ENCODE measurements at places on chromosomes 3 and 15.

DNA sequence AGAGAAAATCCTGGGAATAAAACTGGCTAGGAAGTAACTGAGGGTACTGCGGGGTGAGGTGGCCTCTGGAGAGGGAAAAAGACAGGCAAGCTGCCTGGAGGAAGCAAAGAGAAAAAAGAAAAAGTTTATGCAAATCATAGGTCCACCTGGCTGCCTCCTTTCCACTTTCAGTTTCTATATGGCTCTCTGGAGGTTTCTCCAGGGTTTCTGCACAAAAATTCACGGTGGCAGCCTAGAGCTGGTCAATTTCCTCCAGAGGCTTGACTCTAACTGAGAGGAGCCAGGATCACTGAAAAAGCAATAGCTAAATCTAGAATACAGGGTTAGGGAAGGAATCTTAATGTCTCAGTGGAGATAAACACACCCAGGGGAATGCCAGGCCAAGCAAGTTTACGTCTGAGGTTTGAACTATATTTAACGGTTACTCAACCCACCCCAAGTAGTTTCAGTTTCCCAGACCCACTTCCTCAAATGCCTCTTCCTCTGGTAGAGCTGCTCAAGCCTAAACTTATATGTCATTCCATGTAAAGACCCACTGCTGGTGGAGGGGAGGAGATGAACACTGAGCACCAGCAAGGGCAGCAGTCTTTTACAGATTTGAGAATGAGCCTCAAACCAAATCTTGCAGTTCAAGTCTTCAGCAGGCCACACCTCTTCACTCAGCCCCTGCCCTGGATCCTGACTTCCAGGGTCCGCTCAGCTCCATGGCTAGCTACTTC is 5.7 kb downstream of the LYSMD2 start:
- no peak for DNase-seq

- no peak for DNase-seq
Observed at GRCh38 chr3:15506571-15506970, 14.9 kb downstream of the COLQ start.

- DNase-seq: no peak
Observed at GRCh38 chr15:58980351-58980939, 7.0 kb upstream of the RNF111 start.

DNA sequence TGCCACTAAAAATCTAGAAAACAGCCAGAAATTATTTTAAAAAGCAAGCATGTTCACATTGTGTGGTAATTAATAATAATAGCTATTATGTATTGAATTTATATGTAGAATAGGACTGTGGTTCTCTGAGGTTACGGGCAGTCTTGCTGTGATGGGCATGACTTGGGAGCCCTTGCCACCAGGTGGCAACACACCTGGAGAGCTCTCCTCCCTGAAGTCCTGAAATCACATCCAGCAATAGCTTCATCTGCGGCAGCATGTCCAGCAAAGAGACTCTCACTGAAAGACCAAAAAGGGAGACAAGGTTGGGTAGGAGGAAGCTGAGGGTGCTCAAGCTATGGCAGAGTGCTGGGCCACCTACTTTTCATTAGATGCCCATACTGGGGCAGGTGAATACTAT is 206.8 kb upstream of the IL12A start:
- DNase-seq: no peak

GRCh38 chr15:38665586-38666305 is 101.1 kb upstream of the RASGRP1 start:
- DNase-seq: no peak

DNA sequence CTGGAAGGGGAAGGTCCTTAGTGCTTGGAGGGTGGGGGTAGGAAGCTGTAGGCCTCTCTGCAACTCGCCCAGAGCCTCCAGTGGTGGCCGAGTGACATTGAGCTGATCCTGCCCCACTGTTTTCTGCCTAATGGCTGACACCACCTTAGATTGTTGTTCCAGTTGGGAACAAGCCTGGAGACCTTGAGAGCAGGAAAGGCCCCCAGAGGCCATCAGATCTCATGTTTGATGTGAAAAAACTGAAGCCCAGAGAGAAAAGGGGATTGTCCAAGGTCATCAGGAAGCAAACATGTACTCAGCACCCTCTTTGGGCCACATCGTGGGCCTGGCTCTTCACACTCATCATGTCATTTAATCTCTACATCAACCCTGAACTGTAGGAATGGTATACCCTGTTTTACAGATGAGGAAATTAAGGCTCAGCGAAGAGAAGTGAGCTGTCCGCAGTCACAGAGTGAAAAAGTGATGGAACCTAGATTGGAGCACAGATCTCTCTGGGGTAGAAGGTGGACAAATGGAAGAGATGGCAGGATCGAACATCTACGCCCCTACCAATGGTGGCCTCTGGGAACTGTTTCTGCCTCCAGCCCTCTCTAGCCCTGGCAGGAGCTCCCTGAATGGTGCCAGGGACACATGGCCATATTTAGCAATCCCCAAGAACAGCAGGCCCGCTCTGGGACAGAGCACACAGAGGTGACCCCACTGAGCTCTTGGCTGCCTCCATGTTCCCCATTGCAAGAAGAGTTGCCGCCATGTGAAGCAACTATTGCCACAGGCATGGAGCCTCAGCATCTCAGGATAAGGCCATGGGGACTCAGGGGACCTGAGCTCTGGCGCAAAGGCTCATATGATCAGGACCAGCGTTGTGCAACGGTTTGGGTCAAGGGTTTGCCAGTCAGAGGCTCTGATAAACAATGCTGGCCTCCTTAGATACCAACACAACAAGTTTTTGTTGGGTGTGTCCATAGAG is 31.6 kb upstream of the TSEN2 start:
- DNase-seq: no peak

- DNase-seq: no peak
Observed at GRCh38 chr3:40451551-40451950, 5.6 kb upstream of the RPL14 start.

- no peak for DNase-seq
Observed at GRCh38 chr3:134929976-134930375, 134.9 kb downstream of the EPHB1 start.

- DNase-seq: no peak
Observed at GRCh38 chr3:15753056-15753710, 44.6 kb downstream of the ANKRD28 start.

DNA sequence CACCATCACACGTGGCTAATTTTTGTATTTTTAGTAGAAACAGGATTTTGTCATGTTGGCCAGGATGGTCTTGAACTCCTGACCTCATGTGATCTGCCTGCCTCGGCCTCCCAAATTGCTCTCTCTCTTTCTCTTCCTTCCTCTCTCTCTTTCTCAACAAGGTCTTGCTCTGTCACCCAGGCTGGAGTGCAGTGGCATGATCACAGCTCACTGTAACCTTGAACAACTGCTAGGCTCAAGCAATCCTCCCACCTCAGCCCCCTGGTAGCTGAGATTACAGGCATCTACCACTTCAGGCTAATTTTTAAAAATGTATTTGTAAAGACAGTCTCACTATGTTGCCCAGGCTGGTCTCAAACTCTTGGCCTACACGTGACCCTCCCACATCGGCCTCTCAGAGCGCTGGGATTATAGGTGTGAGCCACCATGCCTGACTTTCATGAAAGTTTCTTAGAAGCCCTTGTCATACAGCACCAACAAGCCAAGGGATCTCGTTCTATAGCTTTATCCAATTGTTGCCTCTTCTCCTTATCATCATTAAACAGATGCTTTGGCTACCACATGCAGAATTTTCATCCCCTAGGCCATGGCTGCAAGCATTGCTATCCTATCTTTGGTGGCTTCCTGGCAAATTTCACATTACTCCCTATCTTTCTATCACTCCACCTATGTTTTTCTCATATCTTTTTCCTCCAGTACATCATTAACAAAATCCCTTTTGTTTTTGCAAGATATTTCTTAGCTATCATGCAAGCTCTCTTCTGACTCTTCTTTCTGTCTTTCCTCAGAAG is 5.7 kb downstream of the CCDC32 start:
- DNase-seq: no peak

DNA sequence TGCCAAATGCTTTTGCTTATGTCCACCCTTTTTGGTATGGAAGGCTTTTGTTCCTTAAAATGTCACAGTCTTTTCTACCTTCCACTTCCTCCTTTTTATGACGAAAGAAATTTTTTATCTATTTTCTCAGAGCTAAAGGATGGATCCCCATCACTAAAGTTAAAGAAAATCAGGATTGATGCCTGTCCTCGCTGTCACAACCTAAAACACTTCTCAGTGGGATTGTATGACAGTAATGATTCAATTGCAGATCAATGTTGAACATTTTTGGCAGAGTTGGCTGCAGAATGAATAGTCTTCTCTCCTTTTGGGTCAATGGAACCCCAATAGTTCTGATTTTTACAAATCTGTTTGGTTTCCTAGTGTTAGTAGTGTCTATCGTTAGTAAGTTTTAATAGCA is 549.8 kb upstream of the ROBO2 start:
- no peak for DNase-seq

DNA sequence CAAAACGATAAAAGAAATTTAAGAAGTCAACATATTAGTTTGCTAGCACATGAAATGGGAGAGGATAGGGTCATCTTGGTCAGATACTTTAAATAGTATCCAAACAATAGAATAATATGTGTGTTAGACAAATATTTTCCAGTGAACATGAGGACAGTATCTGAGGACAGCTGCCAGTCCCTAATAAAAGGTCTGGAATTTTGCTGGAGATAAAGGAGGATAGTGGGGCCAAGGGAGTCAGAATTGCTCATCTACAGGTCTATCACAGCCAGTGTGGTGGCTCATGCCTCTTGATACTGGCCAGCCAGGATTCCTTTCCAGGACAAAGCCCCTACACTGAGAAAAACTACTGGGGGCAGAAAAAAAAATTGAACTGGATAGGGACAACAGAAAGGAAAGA is 74.0 kb downstream of the HERC1 start:
- DNase-seq: no peak

- no peak for DNase-seq
Observed at GRCh38 chr3:189058071-189058470, 113.7 kb upstream of the TPRG1 start.

DNA sequence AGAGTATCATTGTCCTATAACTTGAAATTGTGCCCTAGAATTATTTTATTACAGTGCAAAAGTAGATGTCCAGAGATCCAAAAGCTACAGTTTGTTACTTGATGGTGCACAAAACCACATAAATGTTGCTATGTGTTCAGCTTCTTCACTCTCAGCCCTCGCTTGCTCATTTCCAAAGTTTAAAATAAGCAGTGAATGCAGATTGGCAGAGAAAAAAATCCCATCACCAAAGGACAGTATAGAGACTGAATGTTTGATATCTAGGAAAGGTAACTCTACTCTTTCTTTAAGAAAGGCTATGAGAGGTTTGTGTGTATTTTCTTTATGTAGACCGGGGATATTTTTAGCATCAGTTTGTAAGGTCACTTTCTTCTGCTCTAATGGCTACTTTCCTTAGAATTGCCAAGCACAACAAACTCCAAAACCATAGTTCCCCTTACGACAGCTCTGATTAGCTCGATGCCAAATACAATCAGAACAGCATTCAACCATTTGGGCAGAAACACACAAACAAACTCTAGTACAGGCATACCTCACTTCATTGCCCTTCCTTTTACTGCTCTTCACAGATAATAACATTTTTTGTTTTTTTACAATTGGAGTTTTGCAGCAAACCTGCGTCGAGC is 164.1 kb upstream of the CCDC54 start:
- no peak for DNase-seq

GRCh38 chr3:99114565-99115291 is 213.2 kb upstream of the DCBLD2 start:
- no peak for DNase-seq

DNA sequence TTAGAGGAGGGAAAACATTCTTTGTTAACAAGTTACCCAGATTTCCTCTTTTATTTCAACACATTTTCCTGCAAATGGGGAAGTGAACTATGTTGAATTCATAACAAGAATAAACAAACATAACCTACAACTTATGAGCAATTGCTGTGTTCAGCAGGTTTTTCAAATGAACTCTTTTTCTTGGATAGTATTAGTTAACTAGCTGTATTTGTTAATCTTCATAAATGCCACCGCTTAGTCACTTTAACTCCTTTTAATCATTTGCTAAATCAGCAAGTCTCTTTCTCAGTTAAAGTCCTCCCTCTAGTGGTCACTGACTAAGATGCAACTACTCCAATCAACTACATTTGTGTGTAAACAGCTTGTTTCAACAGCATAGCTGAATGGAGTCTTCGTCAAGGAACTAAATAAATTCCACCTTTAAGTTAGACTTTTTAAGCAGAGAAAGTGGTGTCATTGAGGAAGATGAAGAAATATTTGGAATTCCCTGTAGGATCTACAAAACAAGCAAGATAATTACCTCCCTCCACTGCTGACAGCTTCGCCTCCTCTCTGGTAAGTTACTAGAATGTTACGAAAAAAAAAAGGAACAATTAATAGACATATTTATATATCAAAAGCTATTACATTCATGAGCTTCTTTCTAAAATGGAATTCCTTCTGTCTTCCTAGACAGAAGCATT is 1122.0 kb downstream of the ROBO1 start:
- DNase-seq: no peak

GRCh38 chr3:181718369-181718768 is 6.6 kb downstream of the SOX2 start:
- no peak for DNase-seq

GRCh38 chr3:84077479-84077878 is 881.3 kb upstream of the CADM2 start:
- no peak for DNase-seq

- DNase-seq: no peak
Observed at GRCh38 chr3:182692695-182693094, 100.6 kb upstream of the ATP11B start.

DNA sequence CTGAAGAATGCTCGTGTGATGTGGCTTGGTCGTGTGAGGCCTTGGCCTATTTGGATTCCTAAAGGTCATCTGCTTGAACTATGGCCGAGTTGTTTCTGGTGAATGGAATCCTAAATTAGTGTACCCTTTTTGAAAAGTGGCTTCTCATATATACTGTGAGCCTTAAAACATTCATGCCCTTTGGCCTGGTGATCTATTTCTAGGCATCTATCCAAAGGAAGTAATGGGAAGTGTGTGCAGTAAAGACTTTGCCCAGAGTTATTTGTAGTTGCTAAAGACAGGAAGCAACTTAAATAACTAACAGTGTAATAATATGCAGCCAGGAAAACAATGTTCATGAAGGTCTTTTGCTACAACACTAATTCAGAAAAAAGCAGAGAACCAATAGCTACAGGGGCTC is 3.0 kb downstream of the DGKG start:
- no peak for DNase-seq

DNA sequence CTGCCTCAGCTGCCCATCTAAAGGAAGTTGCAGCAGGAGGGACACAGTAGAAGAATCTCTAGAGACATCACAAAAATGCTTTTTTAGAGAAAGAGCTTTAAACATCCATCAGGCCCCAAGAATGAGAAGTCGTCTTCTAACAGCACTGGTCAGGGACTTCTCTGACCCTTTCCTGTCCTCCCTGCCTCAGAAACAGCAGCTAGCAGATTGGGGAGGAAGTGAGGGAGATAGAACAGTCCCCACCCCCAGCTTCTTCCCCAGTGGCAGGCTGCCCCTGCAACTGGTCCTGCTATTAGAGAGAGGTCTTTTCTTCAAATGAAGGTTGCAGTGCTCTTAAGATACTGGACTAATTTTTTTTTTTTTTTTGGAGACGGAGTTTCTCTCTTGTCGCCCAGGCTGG is 55.1 kb downstream of the PDE8A start:
- no peak for DNase-seq

- no peak for DNase-seq
Observed at GRCh38 chr3:117011687-117012250, 302.2 kb downstream of the TUSC7 start.

GRCh38 chr3:67595424-67595823 is 59.0 kb downstream of the SUCLG2 start:
- no peak for DNase-seq

Data from spleen (tissue), 13 donors.